H7 (cell line): ENCODE measurements at places on chromosomes 5 and 9. TPM values are rescaled to one million over a fixed set of nuclear protein-coding genes. Genes with fewer than 3 reads are reported as not detected.
A peak's percentile ranks its signal among the peaks of the same experiment; 100 is the strongest.

DNA sequence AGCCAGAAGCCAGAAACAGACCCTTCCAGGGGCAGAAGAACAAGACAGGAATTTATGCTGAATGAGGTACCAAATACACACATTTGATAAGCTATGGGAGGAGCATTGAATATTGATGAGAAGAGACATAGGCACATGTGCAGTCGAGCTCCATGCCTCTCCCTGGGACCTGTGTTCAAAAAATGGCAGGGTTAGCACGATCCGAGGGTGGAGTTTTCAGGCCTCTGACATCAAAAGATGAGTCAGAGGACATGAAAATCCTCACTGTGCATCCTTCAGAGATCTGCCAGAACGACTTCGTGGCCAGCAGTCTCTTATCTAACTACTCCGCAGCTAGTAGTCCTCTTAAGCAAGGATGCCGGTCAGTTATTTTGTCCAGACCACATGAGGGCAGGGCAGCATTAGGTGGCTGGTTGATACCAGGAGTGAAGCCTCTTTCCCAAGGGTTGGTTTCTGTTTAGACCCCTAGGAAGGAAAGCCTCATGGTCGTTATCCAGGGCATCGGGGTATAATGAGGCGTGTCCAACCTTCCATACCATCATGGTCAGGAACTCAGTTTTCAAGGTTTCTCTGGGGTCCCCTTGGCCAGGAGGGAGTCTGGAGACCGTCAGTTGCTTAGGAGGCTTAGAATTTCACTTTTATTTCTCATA, 11.6 kb upstream of the CMBL start:
- no peak for DNase-seq

GRCh38 chr5:10786835-10787234, 25.8 kb upstream of the DAP start:
- DNase-seq, result no peak

The TYRP1 gene
- 0.26 and 0.59 TPM in 2 replicates for total RNA-seq

DNA sequence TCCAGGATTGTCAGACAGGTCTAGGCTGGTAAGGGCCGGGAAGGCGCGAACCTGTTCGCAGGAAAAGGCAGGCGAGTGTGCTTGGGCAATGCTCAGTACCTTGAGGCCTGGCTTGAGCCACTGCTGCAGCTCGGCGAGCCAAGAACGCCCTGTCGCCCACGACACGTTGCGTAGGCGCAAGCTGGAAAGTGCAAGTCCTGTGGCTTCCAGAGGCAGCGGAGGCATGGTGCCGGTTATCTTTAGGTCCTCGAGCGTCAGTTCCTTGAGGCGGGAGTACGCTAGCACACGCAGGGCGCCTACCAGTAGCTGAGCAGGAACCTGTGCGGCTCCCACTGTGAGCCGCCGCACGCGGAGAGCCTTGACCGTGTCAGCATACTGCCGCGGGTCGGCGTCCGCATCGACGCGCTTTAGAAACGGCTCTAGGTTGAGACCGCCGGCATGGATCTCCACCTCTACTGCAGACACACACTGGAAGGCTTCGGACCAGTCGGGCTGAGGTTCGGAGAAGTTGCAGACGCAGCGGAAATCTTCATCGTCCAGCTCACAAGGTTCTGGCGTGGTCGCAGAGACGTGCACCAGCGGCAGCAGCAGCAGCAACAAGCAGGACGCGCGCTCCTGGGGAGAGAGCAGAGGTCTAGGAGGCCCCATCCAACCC, 482 bp downstream of the CD14 start:
- DNase-seq, result peak; percentile 69

DNA sequence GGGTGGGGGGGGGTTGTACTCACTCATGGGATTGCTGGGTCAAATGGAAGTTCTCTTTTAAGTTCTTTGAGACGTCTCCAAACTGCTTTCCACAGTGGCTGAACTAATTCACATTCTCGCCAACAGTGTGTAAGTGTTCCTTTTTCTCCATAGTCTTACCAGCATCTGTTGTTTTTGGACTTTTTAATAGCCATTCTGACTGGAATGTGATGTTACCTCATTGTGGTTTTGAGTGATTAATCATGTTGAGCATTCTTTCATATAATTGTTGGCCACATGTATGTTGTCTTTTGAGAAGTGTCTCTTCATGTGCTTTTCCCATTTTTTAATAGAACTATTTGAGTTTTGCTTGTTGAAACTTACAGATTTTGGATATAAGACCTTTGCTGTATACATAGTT, 94.9 kb upstream of the PLPPR1 start:
- DNase-seq, result no peak

GRCh38 chr5:167764641-167765289, 526.7 kb upstream of the WWC1 start:
- no peak for DNase-seq

The SPATA31A3 gene
- 0.22 TPM in 1 of 2 replicates, not detected in the other for total RNA-seq

The ZNF658 gene
- 1.9 and 3.7 TPM in 2 replicates for total RNA-seq
